CD4-positive, alpha-beta T cell treated with Interleukin-10 for 1 hour (primary cell): ENCODE measurements at places on chromosomes 12 and 14.

GRCh38 chr12:26666286-26666685 is 166.7 kb downstream of the ITPR2 start:
- DNase-seq = no peak

GRCh38 chr12:64010069-64010686 is 165.7 kb downstream of the SRGAP1 start:
- DNase-seq = no peak

DNA sequence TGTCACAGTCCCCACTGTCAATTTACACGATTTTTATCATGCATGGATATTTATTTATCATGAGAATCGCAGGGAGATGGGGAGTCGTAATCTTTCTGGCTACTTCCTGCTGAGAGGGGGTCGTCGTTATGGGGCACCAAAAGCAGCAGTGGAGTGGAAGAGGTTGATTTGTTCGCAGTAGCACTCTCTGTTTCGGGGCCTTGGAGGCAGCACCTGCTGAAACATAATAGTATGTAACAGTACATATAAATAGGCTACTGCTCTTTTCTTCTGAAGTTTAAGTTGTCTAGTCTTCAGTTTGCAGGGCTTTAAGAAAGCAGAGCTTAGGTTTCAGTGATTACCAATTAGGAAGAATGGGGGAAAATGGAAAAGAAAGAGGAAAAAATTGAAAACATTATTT is 3.8 kb downstream of the SOAT2 start:
- DNase-seq = no peak

DNA sequence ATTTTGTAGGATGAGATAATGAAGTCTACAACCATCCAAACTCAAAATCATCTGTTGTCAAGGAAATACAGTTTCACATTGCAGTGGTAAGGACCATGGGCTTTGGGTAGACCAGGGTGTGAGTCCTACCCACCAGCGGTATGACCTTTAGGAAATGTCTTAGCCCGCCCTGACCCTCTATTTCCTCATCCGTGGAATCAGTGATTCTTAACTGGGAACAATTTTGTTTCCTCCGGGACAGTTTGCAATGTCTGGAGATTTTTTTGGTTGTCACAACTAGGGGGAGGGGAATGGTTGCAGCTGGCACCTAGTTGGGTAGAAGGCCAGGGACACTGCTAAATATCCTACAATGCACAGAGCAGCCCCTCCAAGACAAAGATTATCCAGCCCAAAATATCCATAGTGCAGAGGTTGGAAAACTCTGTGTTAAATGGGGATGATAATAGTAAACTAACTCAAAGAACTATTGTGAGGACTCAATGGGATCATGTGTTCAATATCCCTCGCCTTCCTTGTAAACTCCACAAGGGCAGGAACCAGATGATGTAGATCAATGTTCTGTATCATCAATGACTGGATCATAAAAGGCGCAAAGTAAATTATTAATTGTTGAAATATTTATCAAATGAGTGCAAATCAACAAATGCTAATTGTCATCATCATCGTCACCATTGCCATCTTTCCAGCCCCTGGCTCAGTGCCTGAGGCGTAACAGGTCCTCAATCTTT is 15.7 kb upstream of the IFT81 start:
- no peak for DNase-seq

- DNase-seq = no peak
These were observed 389.7 kb downstream of the AACS start for GRCh38 chr12:125454786-125455480.

GRCh38 chr12:124153392-124153791 is 141.5 kb upstream of the RFLNA start:
- no peak for DNase-seq

DNA sequence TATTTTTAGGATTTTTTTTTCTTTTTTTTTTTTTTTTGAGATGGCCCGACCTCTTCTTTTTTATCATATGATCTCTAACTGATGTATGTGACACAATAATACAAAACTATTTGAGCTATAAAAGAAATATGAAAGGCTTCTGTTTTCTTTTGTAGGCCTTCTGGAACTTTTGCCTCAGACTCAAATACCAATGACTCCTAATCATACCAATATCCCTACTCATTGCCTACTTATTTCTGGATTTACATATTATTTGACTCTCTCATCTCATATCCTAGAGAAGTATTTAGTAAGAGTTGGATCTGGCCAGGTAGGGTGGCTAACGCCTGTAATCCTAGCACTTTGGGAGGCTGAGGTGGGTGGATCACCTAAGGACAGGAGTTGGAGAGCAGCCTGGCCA is 12.7 kb upstream of the WDR89 start:
- no peak for DNase-seq

DNA sequence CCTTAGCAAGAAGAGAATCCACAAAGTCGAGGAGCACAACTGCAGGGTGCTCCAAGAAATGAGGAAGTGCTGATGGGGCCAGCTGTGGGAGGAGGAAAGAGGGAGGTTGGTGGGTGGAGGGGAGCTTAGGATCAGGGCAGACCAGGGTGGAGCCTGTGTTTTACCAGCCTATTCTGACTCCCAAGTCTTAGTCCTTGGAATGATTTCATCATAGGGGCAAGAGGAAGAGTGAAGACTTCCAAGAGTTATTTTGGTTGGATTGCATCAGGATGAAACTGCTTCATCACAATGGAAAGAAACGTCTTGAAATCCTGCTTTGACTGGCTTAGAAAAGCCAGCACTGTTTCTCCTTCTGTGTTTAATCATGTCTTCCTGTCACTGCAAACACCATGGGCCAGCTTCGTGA is 194.0 kb downstream of the DPF3 start:
- DNase-seq = no peak

DNA sequence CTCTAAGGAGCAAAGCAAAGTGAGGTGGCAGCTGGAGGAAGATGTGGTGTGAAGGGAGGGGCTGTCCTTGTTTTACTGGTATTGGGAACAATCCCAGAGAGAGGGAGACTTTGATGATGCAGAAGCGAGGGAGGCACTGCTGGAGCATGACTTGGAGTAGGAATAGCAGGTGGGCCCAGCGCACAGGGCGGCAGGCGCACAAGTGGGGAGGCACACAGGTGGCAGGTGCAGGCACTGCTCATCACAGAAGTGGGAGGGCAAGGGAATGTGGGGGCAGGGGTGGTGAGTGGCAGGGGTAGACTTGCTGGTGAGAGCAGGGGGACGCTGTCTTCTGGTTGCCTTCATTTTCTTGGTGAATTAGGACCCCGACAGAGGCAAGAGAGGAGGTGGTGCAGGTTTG is 11.5 kb upstream of the IFI27 start:
- DNase-seq = no peak

DNA sequence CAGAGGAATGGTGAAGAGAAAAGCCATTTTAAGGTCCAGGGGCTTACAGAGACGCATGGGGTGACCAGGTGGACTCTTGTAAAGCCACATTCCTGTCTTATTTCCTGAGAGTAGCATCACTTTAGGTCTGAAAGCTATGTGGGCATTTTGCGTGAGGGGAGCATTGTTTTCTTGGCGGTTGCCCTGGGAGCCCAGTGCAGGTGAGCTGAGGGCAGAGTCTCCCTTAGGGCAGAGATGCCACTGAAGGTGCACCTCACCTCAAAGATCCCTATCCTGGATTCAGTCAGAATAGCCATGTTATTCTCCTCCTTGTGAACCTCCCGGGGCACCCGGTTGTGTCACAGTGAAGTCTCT is 12.4 kb downstream of the GLRX5 start:
- DNase-seq = no peak

GRCh38 chr12:58425481-58426392 is 484.4 kb downstream of the ATP23 start:
- peak; percentile 3 for DNase-seq

- no peak for DNase-seq
These were observed 179.2 kb downstream of the CCDC91 start for GRCh38 chr12:28369483-28369882.

DNA sequence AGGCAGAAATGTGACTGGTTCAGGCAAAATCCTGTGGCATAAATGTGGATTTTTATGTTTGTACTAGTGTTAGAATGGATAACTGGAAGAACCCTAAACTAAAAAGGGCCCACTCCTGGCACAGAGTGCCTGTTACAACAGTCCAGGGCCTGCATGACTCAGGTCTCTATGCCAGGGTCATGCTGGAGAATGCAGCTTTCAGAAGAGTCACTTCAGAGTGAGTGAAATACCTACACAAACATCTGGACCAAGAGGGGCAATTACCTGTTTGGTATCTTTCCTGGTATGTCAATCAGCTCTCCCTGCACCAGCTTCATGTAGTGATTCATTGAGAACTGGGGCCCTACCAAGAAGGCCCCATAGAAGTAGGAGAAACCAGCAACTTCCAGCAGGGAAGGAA is 10.0 kb downstream of the EMG1 start:
- no peak for DNase-seq

- DNase-seq = no peak
These were observed 452.7 kb upstream of the PDE3A start for GRCh38 chr12:19915392-19916195.

GRCh38 chr12:56670836-56671235 is 17.2 kb downstream of the PTGES3 start:
- DNase-seq = no peak

DNA sequence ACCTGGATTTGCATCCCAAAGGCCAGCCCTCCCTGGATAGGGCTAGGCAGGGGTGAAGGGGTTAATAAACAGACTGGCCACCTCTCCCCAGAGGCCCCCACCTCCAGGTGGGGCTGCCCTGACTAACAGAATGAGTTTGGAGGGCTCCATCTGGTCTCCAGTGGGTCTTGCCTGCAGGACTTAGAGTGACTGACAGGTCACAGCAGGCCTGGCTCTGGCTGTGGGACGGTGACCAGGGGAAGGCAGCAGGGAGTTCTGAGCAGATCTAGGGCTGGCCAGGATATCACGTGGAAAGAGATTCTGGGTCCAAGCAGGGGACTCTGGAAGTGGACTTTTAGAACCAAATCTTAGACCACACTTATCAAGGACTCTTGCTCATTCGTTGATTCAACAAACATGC is 40.9 kb upstream of the LHX5 start:
- no peak for DNase-seq

- DNase-seq = no peak
These were observed 76.8 kb downstream of the COX16 start for GRCh38 chr14:70282666-70283065.
